ENCODE measurements at places on chromosomes 7 and 10.

DNA sequence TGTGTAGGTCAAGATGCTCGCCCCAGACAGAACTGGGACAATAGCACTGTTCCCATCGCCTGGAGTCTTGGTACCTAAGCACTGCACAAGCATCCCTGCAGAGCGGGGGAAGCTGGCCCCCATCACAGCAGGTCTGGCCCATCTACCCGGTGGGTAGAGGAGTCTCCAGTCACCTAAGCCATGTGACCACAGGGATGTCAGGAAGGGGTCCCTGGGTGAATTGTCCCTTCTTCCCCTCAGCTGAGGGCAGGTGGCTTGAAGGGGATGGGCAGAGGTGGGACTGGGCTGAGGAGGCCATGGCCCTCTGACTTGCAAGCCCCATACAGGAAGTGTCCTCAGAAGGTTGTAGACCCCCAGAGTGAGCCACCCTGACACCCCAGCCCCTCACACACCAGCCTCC lies 39.7 kb downstream of the FRMPD2 start:
- DNase-seq = no peak

DNA sequence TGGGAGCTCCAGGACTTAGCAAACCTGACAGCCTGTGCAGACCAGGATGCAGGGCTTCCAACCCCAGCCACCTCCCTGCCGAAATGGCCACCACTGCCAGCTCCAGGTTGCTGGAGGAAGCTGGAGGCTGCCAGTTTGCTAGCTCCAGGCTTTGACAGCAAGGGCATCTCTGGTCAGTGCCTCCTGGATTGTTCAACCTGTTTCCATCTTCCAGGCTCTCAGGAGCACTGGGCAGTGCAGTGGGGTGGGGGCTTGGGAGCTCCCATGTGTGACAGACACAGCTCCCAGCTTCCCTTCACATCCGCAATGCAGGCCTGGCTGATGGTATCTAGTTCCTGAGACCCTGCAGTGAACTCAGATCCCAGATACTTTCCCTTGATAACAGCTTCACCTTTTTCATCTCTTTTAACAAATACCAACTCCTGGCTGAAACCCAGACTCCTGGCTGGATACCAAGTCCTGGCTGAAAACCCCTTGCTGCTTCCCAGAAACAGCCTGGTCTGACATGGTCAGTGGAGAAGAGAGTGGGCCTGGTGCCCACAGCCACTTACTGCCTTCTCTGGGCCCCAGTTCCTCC lies 20.8 kb upstream of the RET start:
- no peak for DNase-seq

GRCh38 chr7:46468753-46469356 lies 547.8 kb upstream of the IGFBP3 start:
- DNase-seq = no peak

DNA sequence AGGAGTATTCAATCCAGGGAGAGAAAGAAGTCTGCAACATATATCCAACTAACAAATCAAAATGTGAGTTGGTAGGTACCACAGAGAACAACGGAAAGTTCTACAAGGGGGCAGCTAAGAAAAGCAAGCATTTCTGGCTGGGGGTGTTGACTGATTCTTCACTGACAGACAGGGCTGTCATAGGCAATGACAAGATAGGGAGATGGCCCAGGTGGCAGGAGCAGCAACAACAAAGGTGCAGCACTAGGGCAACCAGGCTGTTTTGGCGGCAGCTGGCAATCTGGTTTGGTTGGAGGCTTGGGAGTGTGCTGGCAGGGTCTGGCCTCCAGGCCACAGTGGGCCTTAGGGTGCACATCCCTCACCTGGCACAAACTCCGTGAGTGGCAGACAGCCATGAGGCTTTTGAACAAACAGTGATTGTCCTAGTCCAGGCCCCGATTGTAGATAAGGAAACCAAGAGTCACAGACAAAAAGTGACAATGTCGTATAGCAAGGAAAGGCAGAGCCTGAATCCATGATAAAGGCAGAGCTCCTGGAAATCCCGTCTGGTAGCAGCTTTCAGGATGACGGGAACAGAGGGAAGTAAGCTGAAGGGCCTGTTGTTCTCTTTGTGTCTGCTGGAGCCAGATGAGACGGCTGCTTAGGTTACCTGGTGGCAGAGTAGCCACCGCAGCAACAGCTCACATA lies 28.4 kb downstream of the DPCD start:
- no peak for DNase-seq

- no peak for DNase-seq
These were observed 21.5 kb downstream of the CTAGE6 start for GRCh38 chr7:143735962-143736361.

GRCh38 chr10:89479771-89480446 lies 55.5 kb downstream of the SLC16A12 start:
- no peak for DNase-seq

GRCh38 chr10:48333856-48334255 lies 27.4 kb downstream of the MAPK8 start:
- DNase-seq = no peak

DNA sequence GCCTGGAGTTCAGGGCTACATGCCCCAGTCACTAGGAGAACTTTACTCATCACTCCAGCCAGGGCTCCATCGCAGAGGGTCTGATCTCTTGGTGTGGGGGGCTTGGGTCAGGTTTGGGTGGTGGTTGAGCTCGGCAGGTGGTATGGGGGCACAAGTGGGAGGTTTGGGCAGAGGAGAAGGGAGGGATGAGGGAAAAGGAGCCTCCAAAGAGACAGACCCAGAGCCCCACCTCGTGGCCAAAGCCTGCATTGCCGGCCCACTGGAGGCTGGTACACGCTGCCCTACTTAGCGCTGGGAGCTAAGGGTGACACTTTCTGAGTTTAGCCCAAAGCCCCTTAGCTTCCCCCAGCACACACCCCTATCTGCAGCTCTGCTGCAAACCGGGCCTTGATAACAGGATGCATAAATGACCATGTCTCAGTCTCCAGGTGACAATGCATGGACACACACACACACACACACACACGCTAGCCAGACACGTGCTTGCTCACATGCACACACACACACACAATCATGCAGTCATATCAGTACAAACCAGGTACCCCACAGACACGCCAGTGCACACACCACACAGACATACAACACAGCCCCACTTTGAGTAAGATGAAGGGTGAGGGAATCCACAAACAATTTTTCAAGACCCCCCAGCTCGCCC lies 14.7 kb downstream of the LZTS2 start:
- DNase-seq = peak; percentile 63

- DNase-seq = no peak
These were observed 381.6 kb downstream of the PARD3 start for GRCh38 chr10:34433241-34434076.

DNA sequence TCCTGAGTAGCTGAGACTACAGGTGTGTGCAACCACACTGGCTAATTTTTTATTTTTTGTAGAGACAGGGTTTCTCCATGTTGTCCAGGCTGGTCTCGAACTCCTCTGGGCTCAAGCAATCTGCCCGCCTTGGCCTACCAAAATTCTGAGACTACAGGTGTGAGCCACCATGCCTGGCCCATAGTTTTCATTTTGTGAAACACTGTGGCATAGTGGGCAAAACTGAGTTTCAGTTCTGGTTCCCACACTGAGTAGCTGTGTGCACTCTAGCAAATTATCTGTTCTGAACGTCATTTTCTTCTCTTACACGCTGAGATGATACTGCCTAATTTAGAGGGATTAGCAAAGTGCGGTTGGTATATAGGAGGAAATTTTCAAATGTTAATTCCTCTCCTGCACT lies 13.5 kb downstream of the ATP5MK start:
- DNase-seq = no peak

DNA sequence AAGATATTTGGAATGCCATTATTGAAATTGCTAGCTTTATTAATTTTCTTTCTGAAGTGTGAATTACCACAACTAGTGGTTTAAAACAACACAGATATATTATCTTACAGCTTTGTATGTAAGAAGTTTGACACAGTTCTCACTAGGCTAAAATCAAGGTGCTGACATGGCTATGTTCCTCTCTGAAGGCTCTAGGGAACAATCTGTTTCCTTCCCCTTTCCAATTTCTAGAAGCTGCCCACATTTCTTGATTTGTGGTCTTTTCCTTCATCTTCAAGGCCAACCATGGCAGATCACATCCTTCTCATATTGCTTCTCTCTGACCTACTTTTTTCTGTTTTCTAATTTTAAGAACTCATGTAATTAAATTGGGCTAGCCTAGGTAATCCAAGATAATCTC lies 43.3 kb upstream of the SLC26A3 start:
- DNase-seq = no peak

GRCh38 chr10:114061789-114062188 lies 18.1 kb downstream of the ADRB1 start:
- no peak for DNase-seq

GRCh38 chr7:22576612-22577469 lies 76.9 kb upstream of the STEAP1B start:
- no peak for DNase-seq

DNA sequence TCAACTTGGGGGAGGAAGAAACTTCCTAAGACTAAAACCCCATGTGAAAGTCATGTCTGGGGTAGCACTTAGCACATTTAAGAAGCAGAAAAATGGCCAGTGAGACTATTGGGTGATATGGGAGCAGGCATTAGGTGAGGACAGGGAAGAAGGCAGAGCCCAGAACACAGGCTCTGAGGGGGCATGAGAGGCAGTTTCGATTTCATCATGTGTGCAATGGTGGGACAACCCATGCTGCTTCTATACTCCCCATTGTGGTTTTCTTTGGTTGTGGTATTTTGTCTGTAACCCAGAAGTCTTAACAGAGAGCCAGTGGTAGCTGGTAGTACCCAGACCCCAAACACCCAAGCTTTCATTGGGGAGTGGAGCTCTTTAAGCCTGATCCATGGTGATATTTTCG lies 752.0 kb downstream of the GRID1 start:
- DNase-seq = no peak

DNA sequence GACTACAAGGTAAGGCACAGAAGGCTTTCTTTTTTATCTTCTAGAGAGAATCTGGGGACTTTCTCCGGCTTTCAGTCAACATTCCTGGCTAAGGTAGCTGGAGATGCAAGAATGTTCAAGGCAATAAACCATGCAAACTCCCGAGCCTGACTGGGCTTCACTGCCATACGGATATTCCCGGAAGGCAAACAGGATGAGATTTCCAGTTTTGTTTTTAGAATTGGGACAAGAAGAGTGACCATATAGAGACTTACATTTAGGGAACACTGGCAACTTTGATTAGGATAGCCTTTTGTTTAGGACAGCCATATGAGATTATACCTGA lies 269 bp downstream of the CALD1 start:
- no peak for DNase-seq

DNA sequence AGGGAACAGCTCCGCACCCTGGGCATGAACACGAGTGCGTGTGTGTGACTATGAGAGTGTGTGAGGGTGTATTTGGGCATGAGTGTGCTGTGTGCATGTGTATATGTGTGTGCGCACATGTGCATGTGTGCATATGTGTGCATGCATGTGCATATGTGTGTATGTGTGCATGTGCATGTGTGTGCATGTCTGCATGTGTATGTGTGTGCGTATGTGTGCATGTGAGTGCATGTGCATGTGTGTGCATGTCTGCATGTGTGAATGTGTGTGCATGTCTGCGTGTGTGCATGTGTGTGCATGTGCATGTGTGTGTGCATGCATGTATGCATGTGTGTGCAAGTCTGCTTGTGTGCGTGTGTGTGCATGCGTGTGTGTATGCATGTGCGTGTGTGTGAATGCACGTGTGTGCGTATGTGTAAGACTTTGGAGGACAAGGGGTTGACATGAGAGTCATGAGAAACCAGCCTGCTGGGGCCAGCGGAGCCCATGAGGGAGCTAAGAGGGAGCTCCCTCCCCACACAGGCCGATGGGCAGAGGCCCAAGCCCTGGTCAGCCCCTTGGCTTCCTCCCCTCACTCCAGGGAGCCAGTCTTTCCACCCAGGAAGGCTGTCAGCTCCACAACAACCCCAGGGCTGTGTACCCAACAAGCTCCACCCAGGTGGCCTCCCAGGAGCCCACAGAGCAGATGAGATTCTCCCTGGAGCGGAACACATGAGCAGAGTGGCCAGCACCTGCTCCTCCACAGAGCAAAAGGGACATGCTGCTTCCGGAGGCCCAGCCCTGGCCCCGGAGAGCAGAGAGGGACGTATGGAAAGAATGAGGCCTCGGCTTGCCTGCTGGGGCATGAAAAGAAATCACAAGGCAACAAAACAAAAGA lies 142.5 kb upstream of the PPP2R2D start:
- no peak for DNase-seq

DNA sequence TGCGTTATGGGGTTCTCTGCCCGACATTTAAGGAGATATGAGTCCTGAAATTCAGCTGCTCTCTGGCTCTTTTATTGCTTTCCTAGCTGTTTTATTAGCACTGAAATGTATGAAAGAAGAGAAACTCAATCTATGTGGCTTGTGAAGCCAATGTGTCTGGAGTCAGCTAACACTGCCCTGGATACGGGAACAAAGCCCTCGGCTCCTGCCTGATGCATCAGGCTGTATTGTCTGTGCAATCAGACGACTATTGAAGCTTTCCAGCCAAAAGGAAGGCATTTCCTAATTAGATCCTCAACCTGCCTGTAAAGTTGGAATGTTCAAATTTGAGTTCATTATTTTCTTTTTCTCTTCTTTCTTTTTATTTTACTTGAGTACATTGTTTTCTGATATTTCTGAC lies 22.0 kb upstream of the TM9SF3 start:
- DNase-seq = no peak

- no peak for DNase-seq
These were observed 476.5 kb downstream of the GPAM start for GRCh38 chr10:111707076-111707475.

- DNase-seq = no peak
These were observed 138.2 kb upstream of the PLPP4 start for GRCh38 chr10:120318862-120319261.

- DNase-seq = no peak
These were observed 66.5 kb upstream of the EEPD1 start for GRCh38 chr7:36086571-36086970.

DNA sequence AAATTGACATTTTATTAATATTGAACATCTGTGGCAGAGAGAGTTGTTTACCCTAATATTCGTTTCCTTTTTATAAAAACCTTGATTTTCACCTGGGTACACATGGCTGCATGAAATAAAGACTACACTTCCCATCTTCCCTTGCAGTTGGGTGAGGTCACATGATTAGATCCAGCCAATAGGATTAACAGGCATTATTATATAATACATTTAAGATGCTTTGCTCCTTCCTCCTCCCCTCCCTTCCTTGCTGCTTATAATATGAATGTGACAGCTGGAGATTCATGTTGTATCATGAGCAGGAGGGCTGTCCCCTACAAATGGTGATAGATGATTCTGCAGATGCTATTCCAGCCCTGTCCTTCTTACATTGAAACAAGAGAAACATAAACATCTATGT lies 146.6 kb downstream of the SH2D4B start:
- DNase-seq = no peak

GRCh38 chr7:28507525-28508282 lies 95.4 kb downstream of the CREB5 start:
- no peak for DNase-seq

GRCh38 chr7:116683786-116684185 lies 11.8 kb downstream of the MET start:
- no peak for DNase-seq

- no peak for DNase-seq
These were observed 613 bp downstream of the USP6NL start for GRCh38 chr10:11610826-11611247.

DNA sequence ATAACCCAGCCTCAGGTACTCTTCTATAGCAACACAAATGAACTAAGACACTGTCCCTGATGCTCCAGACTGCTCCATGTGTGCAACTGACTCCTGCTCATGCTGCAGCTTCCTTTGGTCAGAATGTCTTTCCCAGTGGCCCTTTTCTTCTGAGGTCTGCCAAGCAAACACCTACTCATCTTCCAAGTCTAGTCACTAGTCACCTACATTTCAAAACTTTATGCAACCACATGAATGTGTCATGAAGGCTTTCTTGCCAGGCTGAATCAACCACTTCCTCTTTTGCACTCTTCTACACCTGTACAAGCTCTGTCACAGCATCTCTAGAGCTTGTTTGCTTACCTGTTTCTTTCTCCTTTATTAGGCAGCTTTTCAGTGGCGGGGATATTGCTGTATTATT lies 75.8 kb downstream of the LSMEM1 start:
- no peak for DNase-seq

All from activated T-cell treated with anti-CD3 and anti-CD28 coated beads for 24 hours (primary cell).